ENCODE measurements at places on chromosomes 6 and 20.

DNA sequence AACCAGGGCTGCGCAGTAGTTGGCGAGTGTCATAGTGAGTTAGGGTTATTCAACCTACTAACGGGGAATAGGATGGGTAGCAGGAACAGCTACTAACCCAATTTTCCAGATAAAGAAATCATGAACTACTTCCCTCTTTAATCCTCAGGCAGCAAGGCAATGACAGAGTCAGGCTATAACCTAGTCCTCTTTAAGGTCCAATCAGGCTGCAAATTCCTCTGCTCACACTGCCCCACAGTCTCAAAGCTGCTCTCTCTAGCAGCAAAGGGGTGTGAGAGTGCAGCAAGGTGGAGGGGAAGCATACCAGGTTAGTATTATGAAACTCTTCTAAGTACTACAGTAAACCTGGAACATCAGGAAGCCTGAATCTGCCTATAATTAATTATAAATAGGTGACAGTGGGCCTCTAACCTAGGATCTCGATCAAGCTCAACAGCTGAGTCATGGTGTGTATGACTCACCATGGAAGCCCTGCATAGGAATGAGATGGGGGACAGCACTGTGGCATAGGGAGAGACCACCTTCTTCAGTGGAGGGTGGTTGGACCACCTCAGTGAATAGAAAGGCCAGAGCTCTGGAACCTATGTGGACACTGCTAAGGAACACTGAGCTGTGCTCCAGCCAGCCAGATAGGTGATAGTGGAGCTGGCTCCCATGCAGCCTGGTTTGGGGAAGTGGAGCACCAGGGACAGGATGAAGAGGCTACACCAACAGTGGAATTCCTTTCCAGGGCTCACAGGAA, 7.9 kb downstream of the PEX6 start:
- no peak for DNase-seq

DNA sequence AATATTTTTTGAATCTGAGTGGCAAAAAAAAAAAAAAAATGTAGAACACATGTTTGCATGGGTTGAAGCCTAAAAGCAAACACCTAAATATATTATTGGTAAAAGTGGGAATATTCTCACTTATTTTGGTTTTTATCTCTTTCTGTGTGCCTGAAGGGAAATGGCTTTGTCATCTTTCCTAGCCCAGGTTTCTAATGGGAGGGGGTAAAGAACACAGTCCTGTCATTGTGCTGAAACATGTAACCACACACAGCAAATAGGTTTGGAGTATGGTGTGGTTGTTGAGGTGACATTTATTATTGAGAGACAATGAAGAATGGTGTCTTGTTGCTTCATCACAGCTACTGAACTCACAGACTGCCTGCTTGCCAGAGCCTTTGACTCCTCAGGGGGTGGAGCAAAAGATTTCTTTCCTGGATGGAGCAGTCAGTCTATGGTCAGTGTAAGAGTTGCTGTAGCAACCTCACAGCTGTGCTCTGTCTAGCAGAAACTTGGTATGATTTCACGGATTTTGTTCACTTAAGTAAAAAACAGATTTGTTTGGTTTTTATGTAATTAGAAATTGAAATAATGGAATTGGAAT, 70.2 kb downstream of the CEP57L1 start:
- DNase-seq: no peak

GRCh38 chr6:51550243-51550642, 537.2 kb downstream of the PKHD1 start:
- DNase-seq: no peak

GRCh38 chr6:38512211-38512610, 127.5 kb downstream of the BTBD9 start:
- DNase-seq: no peak

DNA sequence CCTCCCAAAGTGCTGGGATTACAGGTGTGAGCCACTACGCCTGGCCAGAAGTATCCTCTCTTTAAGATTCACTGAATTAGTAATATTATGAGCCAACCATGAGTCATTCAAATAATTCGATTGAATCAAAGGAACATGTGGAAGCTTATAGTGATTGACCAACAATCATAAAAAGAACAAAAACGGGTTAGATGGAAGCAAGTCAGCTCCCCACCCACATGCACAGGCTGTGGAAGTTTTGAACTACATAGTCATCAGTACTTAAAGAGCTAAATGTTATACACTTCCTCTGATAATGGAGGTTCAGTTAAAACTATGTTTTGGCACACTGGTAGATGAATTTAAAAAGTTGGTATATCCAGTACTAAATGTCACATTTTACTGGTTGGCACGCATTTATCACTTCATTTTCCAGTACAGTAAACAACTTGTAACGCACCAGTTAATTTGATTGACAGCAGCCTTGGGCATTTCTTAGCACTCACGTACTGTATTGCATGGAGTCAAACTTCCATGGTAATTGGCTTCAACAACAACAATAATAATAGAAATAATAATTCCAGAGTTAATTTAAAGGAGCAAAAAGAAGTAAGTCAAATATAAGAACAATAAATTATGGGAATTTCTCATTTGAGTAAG, 1107.3 kb upstream of the MAP3K7 start:
- DNase-seq: no peak

DNA sequence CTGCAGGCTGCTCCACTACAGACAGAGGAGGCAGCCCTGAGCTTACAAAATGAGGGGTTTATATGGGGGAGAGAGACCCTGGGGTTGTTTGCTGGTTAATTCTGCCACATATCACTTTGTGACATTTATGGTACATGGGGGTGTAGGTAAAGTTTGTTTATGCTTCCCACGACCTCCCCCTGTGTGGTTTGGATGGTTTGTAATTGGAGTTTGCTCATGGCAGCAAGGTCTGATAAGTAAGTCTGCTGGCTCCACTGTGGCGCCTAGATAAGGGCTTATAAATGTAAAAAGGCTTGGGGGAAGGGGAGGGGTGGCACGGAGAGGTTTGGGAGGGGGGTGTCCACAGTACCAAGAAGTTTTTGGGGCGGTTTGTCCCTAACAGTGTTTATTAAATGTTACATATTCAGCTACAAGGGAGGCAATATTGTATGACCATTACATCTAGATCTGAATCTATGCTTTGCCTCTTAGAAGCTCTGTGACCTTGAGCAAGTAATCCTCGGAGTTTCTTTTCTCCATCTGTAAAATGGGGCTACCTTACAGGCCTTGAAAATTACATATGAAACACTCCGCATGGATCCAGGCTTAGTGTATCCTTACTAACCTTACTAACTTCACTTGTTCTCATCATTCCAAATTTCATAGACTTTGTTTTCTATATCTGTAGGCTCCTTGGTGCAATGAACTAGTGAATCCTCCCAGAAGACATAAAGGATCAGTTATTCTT, 204.8 kb upstream of the NOX3 start:
- DNase-seq: no peak

DNA sequence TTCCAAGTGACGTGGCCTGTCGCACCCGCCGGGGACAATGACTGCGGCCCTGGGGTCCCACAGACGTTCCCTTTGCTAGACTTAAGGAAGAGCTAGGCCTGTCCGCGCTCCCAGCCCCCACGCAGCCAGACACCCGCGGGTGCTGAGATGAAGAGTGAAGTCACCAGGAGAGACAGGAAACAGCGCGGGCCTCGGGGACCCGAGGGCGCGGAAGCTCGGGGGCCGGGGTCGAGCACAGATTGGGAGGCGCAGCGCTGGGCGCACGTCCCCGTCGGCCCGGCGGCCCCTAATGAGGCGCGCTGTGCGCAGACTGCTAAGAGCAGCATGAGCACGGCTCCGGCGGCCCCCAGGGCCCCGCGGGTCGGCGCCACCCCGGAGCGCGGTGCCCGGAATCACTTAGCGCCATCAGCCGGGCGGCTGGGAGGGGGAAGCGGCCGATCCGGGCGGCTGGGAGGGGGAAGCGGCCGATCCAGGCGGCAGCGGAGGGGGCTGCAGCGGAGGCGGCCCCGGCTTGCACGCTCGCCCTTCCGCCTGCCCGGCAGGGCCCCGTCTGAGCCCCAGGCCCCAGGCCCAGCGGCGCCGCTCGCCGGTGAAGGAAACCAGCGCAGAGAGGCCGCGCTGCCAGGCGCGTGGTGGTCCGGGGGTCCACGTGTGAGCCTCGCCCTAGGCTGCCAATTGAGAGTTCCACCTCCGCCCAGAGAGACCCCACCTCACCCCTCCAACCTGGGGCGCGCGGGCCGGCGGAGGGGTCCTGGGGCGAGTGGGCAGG, 8.3 kb upstream of the AVP start:
- no peak for DNase-seq

DNA sequence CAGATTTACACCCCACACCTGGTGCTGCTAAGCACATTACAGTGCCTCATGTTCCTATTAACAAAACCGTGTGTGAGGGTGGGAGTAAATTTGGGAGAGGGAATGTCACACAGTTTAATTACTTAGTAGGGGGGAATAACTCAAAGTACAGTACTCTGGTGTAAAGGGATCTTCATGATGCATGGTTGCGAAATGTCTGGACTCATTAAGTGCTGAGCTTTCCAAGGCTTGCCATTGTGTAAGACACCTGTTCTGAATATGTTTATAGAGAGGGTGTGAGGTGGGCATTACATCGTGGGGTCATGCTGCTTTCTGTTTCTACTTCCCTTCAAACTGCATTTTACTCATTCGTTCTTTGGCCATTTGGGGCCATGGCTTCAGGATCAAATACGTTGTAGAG, 181.2 kb downstream of the ADGRG6 start:
- no peak for DNase-seq

- no peak for DNase-seq
Observed at GRCh38 chr20:44651684-44652423, at the start of gene ADA. Gene ADA, minus strand, starts transcription at chr20:44651699. Its CDS starts 92 bp downstream, at chr20:44651607.

- no peak for DNase-seq
Observed at GRCh38 chr20:42678895-42679294, 510.8 kb downstream of the PTPRT start.

DNA sequence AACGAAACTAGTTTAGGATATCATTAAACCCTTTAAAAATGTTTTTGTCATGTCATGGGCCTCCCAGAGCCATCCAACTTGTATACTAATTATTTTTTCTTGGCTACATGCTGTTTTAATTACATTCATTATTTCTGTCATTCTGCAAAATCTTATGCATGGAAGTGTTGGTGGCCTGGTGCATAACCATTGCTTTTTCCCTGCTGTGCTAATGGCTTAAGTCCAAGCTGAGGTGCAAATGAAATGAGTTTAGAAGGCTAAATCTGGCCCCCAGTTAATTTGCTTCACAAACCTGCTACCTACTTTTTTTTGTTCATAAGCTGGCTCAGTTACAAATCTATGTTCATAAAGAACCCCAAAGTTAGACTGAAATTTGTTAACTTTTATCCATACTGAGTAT, 1249.9 kb downstream of the EPHA7 start:
- DNase-seq: no peak

- DNase-seq: no peak
Observed at GRCh38 chr6:19999319-20000191, 162.4 kb downstream of the ID4 start.

DNA sequence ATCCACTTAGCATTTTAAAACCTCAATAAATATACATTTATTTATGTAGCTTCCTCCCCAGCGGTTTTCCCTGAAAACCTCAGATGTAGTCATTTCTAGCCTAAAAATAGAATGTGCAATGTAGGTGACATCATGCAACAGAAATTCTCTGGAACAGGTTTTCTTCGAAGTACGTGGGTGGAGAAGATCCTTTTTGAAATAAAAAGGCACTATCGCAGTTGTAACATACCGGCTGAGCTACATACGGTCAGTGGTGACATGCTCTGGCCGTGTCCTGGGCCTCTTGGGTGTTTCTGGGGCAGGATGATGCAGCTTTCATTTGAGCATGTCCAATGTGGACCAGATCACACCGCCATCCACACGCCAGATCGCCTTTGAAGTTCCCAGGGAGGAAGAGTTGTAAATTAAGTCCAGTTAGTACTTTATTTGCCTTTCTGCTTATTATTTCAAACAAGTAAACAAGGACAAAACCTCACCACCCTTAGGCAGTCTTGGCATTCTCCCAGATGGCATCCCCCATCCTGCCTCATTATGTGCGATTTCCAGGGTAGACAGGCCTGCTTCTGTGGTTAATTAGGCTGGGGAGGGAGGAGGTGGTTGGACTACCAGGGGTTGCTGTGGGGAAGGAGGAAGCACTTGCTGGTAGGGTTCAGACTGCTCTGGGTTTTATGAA, 109.5 kb upstream of the CLDN20 start:
- DNase-seq: no peak

DNA sequence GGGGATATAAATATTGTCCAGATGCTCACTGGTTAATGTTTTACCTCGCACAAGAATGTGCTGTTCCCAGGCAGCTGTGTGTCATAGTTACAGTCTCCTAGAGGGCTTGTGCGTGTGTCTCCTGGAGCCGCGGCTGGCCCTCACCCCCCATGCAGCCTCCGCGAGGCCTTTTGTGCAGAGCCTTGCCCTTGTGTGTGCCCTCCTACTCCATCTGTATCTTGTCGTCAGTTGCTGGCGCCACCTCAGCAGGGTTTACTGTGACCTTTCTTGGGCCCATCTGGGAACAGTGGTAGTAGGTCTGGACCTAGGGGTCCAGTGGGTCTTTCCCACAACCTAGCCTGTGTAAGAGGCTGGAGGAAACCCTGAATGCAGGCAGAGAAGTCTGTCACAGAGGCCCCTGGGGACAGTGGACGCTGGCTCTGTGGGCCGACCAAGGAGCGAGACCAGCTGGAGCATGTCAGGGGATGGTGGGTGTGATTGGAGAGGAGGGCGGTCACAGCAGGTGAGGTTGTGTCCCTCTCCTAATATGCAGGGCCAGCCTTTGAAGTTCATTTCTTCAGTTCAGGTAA, 35.2 kb downstream of the PPP1R14C start:
- DNase-seq: no peak

DNA sequence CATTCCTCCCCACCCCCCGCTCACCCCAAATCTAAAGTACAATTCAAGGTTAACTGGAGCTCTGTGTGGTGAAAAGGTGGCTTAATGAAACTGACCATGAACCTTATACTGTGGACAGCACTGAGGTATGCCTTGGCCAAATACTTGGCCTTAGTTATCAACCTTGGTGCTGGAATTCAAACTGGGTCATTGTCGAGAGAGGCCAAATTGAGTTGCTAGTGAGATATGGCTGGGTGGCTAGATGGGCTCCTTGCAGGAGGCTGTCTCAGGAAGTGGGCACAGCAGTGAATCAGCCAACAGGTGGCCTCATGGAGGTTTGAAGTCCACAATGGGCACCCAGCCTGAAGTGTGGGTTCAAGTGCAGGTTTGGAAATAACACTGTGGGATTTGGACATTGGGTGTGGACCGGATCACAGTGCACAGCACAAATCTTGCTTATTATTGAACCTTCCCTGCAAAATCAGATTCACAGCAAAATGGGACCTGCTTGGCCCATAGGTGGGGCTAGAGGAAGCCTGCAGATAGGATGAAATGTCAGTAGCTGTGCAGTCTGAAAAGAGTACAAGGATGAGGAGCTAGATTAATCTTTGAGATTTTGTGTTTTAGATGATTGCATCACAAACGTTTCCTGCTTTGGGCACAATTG, 5.6 kb upstream of the BTBD3 start:
- DNase-seq: no peak

DNA sequence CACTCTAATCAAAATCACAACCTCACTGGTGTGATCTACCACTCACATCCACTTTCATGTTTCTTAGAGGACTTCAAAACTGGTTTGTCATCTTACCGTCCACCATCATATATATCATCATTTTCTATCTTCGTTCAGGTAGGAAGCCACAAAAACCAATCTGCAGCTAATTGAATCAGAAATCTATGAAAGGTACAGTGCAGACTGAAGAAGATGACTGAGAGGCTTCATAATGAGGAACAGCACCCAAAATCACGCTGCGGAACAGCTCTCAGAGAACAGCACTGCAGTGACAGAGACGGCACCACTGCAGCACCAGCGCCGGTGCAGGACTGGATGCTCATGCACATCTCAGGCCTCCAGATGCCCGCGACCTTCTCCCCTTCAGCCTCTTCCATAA, 13.0 kb downstream of the GMDS start:
- no peak for DNase-seq

- DNase-seq: no peak
Observed at GRCh38 chr6:157650801-157651200, 172.2 kb upstream of the SNX9 start.

GRCh38 chr20:58614366-58614765, 36.7 kb upstream of the STX16 start:
- DNase-seq: no peak

Data from stimulated activated CD4-positive, alpha-beta T cell treated with anti-CD3 and anti-CD28 coated beads, Interleukin-1b, Interleukin-23, amount 100 ng/mL, for 1 hour (primary cell).